ENCODE measurements at places on chromosomes 6 and 20. TPM values are rescaled to one million over a fixed set of nuclear protein-coding genes. Genes with fewer than 3 reads are reported as not detected.

DNA sequence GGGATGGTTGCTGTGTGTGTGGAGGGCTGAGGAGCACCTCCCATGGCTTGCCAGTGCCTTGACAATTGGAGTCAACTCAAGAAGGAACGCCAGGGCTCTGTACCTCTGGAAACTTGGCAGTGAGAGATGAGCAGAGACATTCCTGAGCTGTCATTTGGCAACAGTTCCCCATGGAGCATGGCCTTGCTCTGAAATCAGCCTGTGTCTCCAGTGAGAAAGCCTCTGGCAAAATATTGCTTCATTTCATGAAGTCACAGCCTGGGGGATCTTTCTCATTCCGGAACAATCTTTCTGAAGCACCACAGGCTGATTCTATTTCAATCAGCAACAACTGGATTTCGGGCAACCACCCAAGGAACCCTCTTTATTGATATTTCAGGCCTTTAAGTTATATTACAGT lies 52.2 kb upstream of the FNDC1 start:
- no peak for DNase-seq

DNA sequence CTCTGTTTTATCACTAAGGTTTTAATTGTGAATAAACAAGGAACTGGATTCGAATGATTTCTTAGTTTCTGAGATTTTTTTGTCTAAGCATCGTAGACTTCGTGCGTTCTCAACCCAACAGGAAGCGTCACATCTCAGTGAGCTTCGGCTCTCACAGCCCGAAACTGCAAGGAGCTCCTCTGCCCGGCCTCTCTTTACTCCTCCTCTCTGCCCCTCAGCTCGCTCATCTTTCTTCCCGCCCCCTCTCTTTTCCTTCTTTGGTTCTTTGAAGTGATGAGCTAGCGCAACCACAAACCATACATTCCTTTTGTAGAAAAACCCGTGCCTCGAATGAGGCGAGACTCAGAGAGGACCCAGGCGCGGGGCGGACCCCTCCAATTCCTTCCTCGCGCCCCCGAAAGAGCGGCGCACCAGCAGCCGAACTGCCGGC lies 480 bp upstream of the NT5E start:
- no peak for DNase-seq

NHSL1 gene
- 15.4 TPM for total RNA-seq

GRCh38 chr20:41064377-41064776 lies 35.8 kb downstream of the TOP1 start:
- no peak for DNase-seq

GRCh38 chr6:163387317-163387716 lies 27.2 kb upstream of the QKI start:
- peak; percentile 80 for DNase-seq

THEMIS gene
- total RNA-seq, result not detected

DNA sequence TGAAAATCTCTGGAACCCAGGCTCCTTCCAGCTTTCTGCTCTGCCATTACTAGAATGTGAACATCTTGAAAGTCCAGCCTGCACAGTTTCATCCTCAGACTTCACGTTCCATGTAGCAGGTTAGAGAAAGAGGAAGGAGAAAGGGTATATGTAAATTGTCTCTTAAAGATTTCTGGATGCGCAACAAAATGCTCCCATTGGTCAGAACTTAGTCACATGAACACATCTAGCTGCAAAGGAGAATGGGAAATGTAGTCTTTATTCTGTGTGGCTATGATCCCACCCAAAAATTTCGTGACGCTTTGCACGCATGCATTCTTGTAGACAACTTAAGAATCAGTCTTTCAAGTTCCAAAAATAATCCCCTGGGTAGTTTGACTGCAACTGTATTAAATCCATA lies 46.4 kb upstream of the CHD6 start:
- no peak for DNase-seq

DNA sequence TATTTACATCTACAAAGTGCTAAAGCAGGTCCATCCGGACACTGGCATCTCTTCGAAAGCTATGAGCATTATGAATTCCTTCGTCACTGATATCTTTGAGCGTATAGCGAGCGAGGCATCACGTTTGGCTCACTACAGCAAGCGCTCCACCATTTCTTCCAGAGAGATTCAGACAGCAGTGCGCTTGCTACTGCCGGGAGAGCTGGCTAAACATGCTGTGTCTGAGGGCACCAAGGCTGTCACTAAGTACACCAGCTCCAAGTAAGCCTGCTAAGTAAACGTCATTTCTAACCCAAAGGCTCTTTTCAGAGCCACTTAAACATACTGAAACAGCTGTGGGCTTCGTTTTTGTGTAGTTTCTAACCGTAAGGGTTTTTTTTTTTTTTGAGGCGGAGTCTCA lies 27.5 kb upstream of the SLC17A4 start:
- DNase-seq, result no peak

DNA sequence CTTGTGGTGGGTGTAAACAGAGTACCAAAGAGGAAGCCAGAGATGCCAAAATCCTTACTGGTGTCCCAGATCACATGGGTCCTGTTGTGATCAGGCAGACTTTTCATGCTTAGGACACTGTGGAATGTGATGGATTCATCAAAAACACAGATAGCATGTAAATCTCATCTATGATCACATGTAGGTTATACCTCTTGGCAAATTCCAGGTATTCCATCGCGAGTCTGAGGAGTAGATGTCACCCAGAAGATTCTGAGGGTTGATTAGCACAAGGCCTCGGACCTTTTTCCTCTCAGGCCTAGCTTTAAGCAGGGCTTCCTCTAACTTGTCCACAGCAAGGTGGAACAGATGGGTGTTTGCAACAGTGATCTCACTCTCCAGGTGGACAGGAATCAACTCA lies 28.3 kb upstream of the SSR1 start:
- no peak for DNase-seq

DNA sequence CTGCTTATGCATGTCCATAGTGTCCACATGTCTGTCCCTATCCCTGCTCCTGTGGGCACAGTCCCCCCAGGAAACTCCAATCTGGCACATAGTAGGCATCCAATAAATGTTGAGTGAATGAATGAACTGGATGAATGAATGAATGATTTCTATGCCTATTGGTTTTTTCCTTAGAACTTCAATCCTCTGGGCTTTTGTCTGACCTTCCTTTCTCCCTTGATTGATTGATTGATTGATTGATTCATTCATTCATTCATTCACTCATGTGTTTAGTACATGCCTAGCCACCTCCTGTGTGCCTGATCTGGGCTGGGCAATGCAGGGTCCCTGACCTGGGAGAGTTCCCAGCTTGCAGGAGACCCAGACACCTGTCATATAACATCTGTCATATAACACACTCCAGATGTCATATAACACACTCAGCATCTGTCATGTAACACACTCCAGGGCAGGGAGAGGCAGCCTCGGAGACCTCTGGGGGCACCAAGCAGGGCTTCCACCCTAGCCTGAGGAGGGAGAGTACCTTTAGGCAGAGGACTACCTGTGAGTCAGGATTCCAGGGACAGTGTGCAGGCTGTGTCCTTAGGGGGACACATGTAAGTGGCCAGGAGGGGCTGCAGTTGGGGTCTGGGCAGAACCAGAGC lies 17.9 kb downstream of the VSTM2L start:
- no peak for DNase-seq

Data from pulmonary artery endothelial cell (primary cell).